NCI-H524 (cell line): ENCODE measurements at places on chromosomes 16 and 17.

GRCh38 chr16:9034056-9034455 lies 57.4 kb upstream of the HAPSTR1 start:
- DNase-seq, result no peak

DNA sequence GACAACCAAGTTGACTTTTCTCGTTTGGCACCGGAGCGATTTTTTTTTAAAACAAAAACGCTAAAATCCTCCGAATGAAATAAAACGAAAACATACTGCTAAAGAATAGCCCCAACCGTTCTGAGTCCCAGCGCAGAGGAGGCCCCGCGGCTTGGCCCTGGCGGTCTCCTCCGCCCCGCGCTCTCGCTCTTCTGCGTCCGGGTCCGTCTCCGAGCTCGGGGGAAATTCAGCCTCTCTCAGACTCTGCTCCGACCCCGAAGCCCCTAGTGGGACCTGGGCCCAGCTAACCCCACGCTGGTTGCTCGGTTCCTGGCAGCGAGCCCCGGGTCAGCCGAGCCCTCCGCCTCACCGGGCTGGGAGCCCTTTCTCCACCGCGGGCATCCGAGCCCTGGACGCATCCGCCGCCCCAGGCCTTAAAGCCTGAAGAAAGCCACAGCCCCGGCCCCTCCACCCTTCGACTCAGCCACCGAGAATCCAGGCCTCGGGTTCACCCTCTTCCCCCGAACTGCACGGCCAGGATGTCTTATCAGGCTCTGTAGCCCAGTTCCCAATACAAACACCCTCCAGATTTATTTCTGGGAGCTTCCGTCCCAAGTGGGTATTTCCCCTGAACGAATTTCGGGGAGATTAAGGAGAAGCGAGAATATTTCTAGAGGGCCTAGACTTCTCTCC lies 1.2 kb downstream of the TBX2 start:
- no peak for DNase-seq

DNA sequence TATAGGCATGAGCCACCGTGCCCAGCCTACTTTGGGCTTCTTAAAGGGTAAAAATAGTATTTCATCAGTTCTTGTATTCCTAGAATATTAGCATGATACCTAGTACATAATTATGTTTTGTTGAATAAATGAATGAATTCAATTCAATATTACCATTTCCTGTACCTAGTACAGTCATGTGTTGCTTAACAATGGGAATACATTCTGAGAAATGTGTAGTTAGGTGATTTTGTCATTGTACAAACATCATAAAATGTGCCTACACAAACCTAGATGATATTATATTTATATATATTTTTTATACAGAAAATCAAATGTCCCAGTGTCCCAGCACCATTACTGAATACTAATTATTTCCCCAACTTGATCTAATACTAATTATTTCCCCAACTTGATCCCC lies 85.6 kb upstream of the HAS3 start:
- DNase-seq, result no peak

- no peak for DNase-seq
These were observed 4.0 kb downstream of the GPRC5C start for GRCh38 chr17:74435775-74436359.

- DNase-seq, result no peak
These were observed 17.1 kb downstream of the PMP22 start for GRCh38 chr17:15247891-15248529.
